ENCODE measurements at places on chromosomes 5 and 9. TPM values are rescaled to one million over a fixed set of nuclear protein-coding genes. Genes with fewer than 3 reads are reported as not detected.

DNAJB5 gene
- 9.1 TPM for total RNA-seq

ANKRD18A gene
- 1.5 TPM for total RNA-seq

MSMP gene
- 23.2 TPM for total RNA-seq

OMD gene
- 0.07 TPM for total RNA-seq

LOX gene
- 36.9 TPM for total RNA-seq

Measured in pulmonary artery endothelial cell (primary cell).